ENCODE measurements at places on chromosomes 6 and 20.

- DNase-seq: no peak
These were observed 814.4 kb downstream of the TENT5A start for GRCh38 chr6:80938131-80938530.

DNA sequence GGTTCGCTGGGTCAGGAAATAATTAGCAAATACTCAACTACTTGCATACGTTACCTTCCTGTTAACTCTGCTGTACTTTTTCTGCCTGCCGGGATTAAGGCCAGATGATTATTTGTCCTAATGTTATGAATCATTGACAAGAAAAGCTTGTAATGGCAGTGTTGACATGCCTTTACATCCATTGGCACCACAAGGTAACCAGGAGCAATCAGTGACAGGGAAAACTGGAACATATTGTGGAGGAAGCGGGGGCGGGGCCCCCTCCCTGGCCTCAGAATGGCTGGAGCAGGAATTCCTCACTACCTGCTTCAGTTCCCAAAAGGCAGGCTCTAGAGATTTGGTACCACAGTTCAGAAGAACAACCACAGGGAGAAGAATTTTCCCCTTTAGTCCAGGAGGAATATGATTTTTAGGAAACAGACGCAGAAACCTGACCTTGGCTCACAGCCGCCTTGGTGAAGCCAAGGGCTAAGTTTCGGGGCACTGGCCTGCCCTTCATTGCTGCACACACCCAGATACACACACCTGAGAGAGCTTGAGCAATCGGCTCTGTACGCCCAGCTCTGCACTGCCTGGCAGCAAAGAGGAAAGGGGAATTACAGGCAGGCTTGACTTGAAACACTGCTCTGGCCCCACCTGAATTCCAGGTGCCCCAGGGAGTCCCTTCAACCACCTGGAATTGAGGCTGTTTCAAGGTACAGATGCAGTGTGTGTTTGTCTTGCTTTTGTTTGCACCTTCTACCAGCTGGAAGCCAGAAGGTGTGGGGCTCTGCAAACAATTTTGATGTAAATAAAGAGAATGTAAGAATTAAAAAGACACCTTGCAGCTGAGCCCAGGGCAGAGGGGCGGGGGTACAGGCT lies 89.8 kb downstream of the MYB start:
- DNase-seq: no peak

- DNase-seq: no peak
These were observed 35.8 kb downstream of the ZBTB9 start for GRCh38 chr6:33490198-33490597.

- DNase-seq: no peak
These were observed 6.9 kb downstream of the RSPO4 start for GRCh38 chr20:995170-995569.

DNA sequence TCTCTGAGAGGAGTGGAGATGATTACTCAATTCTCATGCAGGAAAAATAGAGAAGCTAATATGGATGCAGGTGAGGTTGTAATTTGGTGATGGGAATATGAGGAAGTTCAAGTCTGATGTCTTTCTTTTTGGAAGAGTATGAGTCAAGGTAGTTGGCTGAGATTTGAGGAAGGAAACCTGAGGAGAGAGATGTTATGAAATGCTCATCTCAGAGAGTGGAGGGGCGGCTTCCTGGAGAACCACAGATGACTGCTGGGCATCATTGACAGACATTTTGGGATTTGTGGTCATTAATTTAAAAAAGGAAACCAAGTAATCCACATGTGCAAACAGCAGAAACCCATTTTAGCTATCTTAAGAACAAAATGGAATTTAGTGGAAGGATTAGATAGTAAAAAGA lies 72.5 kb upstream of the UST start:
- DNase-seq: no peak

GRCh38 chr6:158769234-158769770 lies 49.9 kb downstream of the EZR start:
- DNase-seq: no peak

DNA sequence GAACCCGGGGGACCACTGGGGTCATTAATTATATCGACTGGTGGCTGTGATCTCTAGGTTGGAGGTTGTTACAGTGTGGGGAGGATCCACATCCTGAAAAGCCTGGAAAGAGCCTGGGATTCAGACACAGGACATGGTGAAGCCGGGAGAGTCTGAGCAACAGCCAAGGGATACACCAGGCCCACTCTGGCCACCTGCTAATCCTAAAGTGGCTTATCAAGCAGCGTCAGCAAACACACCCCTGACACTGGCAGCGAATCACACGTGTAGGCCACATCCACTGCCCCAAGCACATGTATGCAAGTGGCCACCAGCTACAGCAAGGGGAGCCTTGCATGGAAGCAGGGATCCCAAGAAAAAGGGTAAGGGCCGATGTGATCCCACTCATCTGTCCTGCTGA lies 41.0 kb downstream of the GFOD1 start:
- no peak for DNase-seq

DNA sequence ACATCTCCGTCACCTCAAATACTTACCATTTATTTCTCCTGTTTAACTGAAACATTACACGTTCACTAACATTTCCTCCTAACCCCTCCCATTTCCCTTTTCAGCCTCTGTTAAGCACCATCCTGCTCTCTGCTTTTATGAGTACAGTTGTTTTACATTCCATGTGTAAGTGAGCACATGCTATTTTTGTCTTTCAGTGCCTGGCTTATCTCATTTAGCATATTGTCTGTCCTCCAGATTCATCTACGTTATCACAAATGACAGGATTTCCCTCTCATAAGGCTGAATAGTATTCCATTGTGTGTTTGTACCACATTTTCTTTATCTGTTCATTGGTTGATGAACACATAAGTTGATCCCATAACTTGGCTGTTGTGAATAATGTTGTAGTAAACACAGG lies 22.7 kb downstream of the TAF11 start:
- no peak for DNase-seq

DNA sequence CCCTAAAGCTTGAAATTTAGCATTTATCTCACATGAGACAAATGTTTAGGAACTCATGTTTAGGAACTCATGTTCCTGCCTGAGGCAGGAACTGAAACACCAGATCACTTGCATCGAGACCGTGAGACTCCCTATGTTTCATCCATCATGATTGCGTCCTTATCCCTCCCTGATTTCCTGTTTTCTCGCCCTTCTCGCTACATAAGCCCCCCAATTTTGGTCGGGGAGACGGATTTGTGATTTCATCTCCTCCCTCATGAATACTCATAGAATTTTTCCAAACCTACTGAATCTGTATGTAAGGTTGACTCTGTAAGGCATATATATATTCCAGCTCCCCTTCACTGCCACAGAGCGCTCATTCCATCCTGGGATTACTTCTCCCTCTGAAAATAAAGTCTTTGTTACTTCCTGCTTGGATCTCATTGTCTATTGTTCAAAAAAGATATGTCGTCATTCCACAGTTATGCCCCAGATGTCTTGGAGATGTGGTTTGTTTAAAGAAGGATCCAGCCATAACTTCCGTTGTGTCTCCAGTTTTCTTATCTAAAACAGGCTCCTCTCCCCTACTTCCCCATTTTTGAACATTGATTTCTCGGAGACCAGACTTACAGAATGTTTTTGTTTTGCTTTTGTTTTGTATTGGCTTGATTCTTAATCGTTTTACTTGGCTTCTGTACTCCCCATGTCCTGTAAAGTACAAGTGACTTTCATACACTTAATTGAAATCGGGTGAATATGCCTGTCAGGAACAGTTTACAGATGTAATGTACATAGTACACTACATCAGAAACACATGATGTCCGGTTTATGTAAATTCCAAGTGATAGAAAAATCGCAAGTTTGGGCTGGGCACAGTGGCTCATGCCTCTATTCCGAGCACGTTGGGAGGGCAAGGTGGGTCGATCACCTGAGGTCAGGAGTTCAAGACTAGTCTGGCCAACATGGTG lies 118.7 kb downstream of the HFE start:
- DNase-seq: no peak

- no peak for DNase-seq
These were observed 27.2 kb downstream of the SLC16A10 start for GRCh38 chr6:111114482-111114881.

DNA sequence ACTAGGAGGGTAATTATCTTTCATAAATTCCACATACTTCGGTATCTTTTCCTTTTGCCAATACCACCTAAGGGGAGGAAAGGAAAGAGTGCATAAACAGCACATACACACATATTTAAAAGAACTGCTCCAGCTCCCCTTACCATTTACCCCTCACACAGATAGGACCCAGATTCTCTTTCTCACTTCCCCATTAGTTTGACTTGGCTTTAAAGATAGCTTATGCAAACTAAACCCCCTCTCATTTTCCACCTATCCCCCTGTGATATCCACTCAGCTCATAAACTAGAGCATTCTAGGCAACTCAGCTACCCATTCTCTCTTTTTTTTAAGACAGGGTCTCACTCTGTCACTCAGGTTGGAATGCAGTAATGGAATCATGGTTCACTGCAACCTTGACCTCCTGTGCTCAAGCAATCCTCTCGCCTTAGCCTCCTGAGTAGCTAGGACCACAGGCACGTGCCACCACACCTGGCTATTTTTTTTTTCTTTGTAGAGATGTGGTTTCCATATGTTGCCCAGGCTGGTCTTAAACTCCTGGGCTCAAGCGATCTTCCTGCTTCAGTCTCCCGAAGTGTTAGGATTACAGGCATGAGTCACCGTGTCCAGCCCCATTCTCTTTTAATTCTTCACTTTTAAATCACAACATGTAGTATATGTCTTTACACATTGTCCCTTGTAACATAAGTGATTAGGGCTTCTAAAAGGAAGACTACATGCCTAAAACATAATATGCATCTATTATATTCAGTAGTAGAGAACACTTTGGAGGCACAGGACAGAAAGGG lies 4.0 kb downstream of the FUCA2 start:
- DNase-seq: no peak

DNA sequence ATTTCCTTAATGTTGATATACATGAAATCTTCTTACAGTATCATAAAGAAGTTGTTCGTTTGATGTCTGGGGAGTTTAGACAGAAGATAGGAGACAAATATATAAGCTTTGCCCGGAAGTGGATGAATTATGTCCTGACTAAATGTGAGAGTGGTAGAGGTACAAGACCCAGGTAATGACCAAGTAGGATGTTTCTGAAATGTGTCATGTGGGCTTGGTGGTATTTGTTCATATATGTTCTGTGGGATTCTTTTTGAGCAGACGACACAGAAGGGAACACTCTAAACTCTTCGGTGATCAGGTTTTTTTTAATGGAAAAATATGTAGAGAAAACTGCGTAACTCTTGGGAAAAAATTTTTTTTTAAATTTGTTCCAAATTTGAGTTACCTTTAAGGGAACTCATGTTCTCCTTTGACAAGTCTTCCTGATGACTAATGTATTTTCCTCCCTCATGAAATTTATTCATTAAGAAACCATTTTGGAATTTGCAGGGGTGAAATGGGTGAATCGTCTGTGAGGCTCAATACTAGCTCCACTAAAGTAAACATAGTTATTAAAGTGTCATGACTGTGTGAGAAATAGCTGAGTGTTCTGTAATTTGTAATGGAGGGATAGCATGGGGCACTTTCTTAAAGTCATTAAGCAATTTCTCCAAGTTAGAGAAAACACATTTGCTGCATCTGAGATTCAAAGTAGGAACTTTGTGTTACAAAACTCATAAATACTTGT lies 100.6 kb downstream of the MAP3K4 start:
- no peak for DNase-seq

GRCh38 chr20:46835418-46835817 lies 59.2 kb upstream of the EYA2 start:
- DNase-seq: no peak

- DNase-seq: no peak
These were observed 10.3 kb upstream of the ERVFRD-1 start for GRCh38 chr6:11121851-11122250.

GRCh38 chr6:40328386-40328985 lies 258.7 kb downstream of the LRFN2 start:
- DNase-seq: peak; percentile 9

DNA sequence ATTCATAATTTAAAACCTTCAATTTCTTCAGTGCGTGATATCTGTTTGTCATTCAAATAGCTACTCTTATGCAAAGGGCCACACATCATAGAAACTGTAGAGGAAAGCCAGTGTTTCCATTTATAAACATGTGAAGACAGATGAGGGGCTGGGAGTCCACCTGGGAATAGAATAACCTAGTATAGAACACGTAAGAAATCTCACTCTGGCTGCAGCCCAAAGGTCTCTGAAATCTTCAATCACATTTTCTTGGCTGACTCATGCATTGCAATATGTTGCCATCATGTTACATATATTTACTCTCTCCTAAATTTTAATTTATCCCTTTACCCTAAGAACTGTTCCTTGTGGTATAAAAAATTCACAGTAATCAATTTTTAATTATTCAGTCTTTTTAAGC lies 123.2 kb downstream of the ELOVL4 start:
- DNase-seq: no peak

GRCh38 chr6:127484212-127484863 lies 25.1 kb upstream of the KIAA0408 start:
- no peak for DNase-seq

DNA sequence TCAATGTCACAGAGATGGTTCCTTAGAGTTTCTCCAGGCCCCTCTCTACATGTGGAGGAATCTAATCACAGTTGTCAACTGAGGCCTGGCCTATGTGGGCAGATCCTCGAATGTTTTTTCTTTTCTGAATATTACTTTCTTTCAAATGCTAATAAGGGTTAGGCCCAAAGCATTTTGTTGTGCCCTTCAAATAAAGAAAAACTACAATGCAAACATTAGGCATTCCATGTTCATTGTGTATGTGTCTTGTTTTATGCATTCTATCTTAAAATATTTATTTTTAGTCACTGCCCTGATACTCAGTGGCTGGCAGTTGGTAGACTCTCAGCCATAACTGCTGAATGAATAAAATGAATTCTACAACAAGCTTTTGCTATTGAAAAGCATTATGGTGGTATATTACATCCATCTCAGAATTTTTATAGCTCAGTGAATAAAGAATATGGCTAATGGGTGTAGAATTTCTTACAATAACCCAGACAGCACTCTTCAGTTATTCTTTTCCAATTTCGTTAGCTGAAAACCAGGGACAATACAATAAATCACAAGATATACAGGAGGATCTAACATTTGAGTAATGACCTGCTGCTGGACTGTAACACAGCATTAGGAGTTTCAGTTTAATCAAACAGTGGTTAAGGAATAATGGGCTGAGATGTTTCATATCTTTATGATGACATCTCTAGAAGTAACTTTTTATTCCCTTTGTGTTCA lies 28.3 kb downstream of the RGS17 start:
- no peak for DNase-seq

DNA sequence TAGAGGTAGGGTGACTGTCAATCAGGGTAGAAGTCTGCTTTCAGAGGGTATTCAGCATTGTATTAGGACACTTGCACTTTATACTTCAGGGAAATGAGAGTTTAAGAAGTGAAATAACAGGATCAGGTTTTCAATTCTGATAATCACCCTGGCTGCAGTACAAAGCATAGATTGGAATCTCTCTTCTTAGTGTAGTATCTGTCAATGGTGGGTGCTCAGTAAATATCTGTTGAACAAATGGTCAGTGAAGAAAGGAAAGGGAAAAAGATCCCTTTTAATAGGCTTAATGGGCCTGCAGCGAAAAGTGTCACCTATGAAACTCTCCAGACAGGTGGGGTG lies 18.7 kb downstream of the TUBB2B start:
- DNase-seq: no peak

DNA sequence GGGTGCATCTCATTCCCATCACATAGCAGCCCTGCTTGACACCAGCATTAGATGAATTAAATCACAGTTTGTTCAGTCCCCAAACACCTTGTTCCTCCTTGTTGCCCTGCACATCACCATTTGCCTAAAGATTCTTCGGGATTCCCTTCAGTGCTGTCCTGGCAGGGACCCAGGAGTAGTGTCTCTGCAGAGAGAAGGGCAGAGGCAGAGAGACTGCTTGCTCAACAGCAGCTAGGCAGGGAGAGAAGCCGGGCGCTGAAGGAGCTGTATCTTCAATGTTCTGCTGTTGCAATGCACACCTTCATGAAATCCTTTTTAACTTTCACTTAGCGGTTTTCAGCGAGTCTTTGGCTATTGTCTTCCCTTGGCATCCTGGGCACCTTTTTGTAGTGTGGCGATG lies 362.9 kb downstream of the FARS2 start:
- no peak for DNase-seq
